Left forelimb (tissue), 1 donor: ENCODE measurements at places on chromosomes 7 and 10.

- no peak for DNase-seq
Observed at GRCh38 chr10:106973288-106973687, 191.2 kb downstream of the SORCS1 start.

- DNase-seq = no peak
Observed at GRCh38 chr7:106590209-106590816, 70.6 kb downstream of the CCDC71L start.

GRCh38 chr7:67673861-67674260 lies 677.2 kb downstream of the TYW1 start:
- DNase-seq = no peak

DNA sequence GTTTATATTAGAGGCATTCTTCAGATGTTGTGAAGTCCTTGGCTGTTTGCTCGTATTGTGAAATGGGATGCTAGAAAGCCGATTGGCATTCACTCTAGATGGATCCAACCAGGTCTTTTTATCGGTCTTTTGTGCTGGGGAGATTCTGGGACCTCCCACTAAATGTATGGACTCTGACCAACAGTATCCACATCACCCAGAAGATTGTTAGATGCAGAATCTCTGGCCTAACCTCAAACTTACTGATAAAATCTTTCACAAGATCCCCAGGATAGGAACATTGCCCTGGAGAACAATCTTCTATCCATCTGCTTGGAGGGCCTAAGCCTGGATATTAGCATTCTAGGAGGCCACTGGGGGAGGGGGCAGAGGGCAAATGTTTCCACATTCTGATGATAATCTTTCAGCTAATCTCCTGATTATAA lies 160.9 kb downstream of the PLXDC2 start:
- no peak for DNase-seq

- no peak for DNase-seq
Observed at GRCh38 chr7:1193593-1194424, 33.8 kb upstream of the ZFAND2A start.

DNA sequence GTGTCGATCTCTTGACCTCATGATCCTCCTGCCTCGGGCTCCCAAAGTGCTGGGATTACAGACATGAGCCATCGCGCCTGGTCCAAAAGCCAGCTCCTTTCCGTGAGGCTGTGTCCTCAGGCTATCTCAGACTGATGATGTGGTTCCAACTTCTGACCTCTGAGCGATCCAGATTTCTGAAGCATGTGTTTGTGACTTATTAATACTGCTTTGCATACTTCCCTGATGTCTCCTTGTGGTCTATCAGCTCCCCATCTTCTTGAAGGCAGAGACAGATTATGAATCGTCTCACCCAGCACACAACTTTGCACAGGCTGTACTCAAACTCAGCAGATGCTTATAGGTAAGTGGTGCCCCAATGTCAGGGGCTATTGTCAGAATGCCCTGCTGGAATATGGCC lies 2.0 kb upstream of the PLPP4 start:
- no peak for DNase-seq

DNA sequence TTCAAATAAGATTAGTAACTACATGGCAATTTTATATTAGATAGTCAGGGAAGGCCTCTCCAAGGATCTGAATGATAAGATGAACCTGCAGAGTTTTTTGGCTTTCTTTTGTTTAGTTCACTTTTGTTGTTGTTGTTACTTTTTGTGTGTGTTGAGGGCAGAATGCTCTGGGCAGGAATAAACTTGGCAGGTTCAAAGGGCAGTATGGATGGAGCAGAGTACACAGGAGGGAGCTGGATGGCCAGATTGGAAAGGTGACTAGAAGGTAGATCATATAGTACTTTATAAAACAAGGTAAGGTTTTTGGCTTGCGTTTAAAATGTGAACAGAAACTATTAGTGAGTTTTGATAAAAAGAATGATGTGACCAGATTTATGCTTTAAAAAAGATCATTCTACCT lies 17.9 kb downstream of the CROT start:
- no peak for DNase-seq

DNA sequence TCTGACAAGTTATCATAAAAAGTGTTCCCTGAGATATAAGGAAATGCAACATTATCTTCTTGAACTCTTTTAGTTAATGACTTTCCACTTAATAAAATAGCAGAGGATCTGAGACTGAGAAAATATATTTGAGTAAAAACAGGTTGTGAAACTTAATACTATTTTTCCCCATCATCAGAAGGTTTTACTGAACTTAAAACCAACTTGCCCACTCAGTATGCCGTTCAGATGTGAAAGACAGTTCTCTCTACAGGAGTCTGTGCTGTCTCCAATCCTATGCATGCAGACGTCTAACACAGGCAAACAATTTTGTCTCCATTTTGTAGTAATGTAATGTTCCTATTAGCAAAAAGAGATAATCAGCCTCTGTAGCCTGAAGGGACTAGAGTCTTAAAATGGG lies 38.2 kb upstream of the CYP2C18 start:
- no peak for DNase-seq

DNA sequence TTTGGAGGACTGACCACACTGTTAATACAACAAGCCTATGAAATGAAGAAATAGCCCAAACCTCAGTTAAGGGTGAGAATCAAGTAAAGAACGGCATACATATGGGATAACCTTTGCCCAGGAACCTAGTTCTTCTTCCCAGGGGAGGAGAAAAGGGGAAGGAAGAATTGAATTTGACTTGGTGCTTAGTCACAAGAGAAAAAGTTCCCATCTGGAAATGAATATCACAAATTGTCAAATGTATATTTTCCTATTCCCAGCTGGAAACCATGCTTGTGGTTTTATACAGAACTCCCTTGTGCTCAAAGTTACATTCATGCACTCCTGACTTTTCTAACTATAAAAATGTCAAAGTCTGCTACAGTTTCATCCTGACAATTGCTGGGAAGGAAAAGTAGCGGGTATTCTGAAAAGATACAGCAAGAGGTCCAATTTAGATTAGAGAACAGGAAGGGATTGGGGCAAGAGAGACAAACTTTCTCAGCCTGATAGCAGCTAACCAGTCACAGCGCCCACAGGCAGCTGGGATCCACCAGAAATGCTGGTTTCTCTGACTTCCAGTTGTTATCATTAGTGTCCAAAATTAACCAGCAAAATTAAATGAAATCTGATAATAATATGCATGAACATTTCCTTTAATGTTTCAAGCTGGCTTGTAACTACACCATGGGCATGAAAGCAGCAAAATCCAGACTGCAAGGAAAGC lies 18.6 kb upstream of the GSAP start:
- DNase-seq = no peak

DNA sequence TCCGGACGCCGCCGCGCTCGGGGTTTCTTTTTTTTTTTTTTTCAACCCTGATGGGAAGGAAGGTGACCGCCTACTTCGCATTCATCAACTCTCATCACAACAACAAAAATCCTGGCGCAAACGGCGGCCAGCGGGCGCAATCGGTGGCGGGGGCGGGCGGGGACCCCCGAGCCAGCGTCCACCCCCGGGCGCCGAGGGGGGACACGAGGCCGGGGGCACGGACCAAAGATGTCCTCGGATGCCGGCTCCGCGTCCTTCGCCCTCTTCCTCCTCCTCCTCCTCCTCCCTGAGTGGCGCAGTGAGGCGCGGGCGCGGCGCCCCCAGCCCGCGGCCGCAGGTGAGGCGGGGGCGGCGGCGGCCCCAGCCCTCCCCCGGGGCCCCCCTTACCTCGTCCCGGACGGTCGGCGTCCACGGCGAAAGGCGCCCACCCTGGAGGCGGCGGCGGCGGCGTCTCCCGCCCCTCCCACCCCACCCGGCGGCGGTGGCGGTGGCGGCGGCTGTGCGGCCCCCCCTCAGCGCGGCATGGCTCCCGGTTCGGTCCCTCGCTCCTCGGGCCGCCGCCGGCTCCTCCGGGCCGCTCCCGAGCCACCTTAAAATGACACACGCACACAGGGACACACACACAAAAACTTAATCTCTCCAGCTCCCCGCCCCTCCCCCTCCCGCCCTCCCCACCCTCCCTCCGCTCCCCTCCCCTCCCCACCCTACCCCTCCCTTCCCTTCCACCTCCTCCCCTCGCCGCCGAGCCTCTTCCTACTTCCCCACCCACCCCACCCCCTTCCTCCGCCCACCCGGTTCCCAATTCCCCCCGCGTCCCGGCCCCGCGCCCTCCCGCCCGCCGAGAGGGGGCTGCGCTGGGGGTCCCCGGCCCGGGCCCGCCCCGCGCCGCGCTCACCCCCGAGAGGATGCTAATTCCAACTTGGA lies at the start of gene CTBP2:
CTBP2 (minus strand) TSS at position 632 of the 924 bp plus-strand sequence.
- peak; percentile 85 for DNase-seq

GRCh38 chr7:111744501-111745155 lies 182.3 kb upstream of the IMMP2L start:
- DNase-seq = no peak

- DNase-seq = no peak
Observed at GRCh38 chr7:67917437-67917755, 920.8 kb downstream of the TYW1 start.

- no peak for DNase-seq
Observed at GRCh38 chr7:151133986-151134742, 33.3 kb downstream of the GBX1 start.

DNA sequence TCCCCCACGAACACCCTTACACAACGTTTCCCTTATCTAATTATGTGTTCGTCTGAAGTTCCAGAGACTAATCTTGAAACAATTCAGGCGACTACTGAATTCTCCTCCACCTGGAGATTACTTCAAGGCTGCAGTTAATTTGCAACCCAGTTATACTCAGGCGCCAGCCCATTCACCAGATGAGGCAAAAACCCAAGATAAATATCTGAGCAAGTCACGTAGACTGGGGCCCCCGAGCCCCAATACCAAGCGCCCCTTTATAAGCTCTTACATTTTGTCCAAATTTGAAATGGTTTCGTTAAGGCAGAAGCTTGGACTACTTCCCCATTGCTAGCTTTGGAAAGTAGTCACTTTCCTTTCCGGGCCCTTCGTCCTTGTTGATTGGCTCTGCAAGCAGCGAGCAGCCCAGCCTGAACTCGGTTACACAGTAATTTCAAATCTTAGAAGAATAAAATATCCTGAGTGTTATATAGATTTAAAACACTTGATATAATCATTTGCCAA lies 1.2 kb downstream of the TPK1 start:
- peak; percentile 66 for DNase-seq

DNA sequence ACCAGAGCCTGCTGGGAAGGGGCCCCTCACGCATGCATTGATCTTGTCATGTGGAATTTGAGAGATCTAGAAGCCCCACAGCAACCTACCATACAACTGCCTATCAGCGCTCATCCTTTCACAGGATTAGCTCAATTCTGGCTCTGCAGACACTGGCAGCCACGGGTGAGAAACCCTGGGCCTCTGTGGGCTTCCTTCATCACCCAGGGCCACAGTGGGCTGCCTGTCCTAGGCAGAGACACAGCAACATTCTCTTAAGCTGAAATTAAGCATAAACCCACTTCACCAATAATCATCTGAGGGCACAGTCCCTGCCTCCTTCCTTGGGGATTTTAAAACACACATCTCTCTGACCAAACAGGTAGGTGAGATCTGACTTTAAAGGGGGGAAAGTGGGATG lies 3.3 kb upstream of the PRSS2 start:
- DNase-seq = no peak

- DNase-seq = no peak
Observed at GRCh38 chr10:49143249-49143648, 9.4 kb upstream of the FAM170B start.

DNA sequence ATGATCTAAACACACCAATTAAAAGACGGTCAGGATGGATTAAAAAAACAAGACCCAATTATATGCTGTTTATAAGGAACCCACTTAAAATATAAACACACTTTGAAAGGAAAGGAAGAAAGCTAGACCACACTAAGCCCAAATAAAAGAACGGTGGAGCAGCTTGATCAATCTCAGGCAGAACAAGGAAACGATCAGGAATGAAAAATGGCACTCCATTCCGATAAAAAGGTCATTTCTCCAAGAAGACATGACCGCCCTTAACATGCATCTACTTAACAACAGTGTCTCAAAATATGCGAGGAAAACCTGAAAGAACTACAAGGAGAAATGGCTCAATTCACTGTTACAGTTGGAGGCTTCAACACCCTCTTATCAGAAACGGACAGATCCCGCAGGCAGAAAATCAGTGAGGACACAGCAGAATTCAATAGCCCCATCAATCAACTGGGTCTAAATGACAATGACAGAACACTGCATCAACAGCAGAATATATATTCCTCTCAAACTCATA lies 210.0 kb downstream of the MAD1L1 start:
- no peak for DNase-seq

DNA sequence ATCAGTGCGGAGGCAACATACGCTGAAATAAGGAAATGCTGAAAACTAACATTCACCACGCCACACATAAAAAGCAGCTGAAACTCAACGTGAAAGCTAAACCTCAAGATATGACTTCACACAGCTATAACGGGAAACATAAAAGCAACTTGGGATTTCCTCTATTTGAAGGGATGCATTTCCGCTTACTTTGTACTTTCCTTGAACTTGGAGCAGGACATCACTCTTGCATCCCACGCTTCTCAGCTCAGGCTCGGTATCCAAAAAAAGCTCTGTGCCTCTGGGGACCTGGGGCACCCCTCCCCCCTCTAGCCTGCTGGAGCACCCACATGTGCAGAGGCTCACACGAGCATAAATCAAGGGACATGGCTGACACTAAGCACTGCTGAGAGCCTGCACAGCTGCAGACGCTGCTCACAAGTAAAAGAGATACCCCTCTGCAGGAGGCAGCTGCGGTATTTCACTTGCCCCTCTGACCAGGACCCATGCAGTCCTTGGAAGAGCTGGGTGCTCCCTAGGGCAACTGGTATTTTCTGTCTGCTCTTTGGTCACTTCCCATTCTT lies 34.2 kb downstream of the PARD3 start:
- peak; percentile 76 for DNase-seq

GRCh38 chr10:45376371-45376801 lies 2.4 kb downstream of the ALOX5 start:
- no peak for DNase-seq

- DNase-seq = no peak
Observed at GRCh38 chr7:44914992-44915607, 29.8 kb upstream of the PURB start.

DNA sequence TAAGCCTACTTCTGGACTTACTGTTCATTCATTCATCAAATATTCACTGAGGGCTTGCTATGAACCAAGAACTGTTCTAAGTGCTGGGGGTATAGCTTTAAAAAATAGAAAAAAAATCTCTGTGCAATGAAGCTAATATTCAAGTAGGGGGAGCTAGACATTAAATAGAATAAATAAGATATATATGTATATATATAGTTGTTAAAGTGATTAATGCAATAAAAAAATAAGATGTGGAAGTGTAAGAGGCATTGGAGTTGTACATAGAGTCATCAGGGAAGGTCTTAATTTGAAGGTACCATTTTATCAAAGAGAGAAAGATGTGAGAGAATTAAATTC lies 181.2 kb upstream of the AGR3 start:
- DNase-seq = no peak

GRCh38 chr7:121610243-121610642 lies 214.1 kb upstream of the FAM3C start:
- DNase-seq = no peak

DNA sequence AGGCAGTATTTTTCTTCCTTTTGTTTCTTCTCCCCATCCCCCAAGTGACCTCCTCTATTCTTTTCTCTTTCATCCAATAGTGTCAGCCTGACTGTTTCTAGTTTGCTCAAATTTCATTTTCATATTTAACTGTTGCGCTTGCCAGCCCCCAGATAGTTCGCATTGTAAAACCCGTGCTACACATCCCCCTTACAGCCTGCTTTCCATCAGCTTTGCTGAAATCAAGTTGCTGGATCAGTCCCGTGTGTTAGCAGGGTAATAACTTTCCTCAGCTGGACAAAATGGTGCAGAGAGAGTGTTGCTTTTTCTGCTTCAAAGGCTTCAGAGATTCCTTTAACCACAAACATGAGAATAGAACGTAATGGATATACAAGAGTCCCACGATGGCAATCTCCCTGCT lies 180.6 kb upstream of the NPVF start:
- DNase-seq = no peak
